ENCODE measurements at places on chromosomes 2 and 18. TPM values are rescaled to one million over a fixed set of nuclear protein-coding genes. Genes with fewer than 3 reads are reported as not detected.

ABCB11 gene
- 0.09 TPM for total RNA-seq

SMARCAL1 gene
- 30.3 TPM for total RNA-seq

KATNAL2 gene
- 39.9 TPM for total RNA-seq

- no peak for DNase-seq
Observed at GRCh38 chr2:110957293-110957692, 163.4 kb upstream of the BCL2L11 start.

DNA sequence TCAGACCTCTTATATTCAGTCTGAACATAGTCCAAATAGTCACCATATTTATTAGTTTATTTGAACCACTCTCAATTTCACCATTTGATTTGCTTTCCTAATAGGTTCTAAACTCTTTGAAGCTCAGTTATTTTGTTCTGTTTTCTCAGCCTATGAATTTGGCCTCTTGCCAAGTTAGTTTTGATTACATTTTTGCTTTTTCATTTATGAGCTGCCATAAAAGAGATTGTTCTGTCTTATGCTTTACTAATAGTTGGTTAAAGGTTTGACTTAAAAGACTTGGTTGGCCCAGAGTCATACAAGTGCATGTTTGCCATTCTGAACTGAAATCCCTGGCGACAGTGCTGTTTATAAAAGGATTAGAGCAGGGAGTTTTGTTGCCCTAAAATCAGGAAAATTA, 85.9 kb upstream of the RANBP2 start:
- no peak for DNase-seq

- no peak for DNase-seq
Observed at GRCh38 chr2:31736695-31737454, 156.1 kb upstream of the SRD5A2 start.

- DNase-seq = no peak
Observed at GRCh38 chr2:224576088-224576715, 9.0 kb downstream of the CUL3 start.

GRCh38 chr2:215904101-215904500, 109.2 kb downstream of the MREG start:
- no peak for DNase-seq

DNA sequence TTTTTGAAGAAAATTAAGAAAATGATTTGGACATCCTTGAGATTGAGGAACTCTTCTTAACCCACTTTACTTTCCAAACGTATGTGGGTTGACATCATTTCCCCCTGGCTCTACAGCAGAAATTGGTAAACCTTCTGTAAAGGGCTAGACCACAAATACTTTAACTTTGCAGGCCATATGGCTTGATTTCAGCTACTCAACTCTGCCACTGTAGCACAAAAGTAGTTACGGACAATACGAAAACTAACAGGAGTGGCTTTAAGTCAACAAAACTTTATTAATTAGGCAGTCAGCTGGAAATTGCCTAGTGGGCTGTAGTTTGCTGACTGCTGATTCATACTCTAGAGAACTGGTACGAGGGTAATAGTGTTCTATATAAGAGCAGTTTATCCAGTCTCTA, 83.2 kb upstream of the DTNB start:
- no peak for DNase-seq

DNA sequence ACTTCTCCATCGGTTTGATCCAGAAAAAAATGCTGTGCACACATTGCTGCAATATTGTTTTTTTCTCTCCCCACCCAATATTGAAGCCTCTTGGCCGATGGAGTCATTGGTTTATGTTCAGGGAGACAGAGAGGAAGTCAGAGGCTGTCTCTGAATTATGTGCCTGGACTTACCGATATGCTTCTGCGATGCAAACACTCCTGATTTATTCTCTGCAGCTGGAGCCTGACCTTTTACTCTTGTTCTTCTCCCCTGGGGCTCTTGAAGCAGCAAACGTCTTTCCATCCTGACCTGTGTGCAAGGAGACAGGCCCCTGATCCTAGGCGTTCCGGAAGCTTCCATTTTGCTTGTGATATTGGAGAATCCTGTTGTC, 99.6 kb downstream of the PTGR3 start:
- no peak for DNase-seq

DNA sequence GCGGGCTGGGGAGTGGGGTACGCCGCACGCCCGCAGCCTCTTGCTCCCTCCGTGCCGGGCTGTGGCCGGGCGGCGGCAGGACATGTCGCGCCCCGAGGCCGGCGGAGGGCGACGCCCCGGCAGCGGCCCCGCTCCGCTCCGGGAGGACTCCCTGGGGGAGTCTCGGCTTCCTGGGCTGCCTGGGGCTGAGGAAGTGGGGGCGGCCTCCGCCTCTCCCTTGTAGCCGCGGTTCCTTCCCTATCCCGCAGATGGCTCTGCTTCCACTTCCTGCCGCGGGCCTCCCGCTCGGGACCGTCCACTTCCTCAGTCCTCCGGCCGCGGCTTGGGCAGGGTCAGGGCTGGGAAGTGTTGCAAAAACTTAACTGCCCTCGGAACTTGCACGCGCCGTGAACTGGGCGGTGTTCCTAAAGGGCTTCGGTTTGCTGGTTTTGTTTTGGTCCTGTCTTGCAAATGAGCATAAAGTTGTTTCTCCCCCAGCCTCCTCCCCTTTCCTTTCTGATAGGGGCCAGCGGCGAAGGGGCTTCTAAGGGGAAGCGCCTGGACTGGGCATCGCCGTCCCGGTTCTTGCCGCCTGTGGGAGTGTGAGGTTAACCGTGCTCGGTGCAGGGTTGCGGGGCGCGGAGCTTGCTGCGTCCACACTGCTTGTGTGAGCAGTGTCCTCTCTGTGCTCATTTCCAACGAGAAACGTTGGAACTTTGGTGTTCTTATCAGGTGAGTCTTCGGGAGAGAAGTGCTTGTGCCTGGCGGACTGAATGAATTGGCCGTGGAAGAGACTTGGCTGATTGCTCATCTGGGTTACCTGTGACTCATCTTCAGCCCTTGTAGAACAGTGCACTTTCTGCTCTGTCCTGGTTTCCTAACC, 600 bp downstream of the RALB start:
- DNase-seq = peak; percentile 86

Measured in neural progenitor cell (in vitro differentiated cells).